ENCODE measurements at places on chromosomes 6 and 20.

DNA sequence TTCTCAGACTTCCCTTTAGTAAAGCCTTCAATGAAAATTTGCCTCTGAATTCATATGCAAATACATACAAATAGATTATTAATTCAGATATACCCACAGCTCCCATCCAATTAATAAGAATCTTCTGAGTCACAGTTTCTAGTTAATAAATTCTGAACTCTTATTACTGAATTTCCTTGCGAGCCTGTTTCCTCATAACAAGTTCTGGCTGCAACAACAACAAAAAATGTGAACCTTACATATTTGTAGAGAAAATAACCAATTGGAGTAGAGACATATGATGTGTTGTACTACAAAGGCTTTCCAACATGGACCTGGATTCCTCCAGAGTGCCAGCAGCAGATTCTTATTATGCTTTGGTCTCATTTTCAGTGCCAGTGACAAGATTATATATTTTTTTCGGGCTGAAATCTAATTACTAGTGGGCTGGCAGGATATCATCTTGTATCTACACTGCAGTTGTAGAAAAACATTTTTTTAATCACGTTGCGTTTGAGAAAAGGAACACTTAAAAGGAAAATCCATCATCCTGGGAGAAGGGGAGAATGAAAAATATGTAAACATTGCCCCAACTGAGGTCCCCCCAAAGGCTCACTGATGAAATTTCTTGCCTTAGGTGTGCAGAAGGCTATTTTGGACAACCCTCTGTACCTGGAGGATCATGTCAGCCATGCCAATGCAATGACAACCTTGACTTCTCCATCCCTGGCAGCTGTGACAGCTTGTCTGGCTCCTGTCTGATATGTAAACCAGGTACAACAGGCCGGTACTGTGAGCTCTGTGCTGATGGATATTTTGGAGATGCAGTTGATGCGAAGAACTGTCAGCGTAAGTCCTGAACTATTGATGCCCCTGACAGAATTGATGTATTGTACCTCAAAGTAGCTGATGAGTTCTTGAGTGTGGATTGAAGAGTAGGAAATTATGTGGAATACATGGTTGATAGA is 404.6 kb downstream of the LAMA2 start:
- DNase-seq, result no peak

DNA sequence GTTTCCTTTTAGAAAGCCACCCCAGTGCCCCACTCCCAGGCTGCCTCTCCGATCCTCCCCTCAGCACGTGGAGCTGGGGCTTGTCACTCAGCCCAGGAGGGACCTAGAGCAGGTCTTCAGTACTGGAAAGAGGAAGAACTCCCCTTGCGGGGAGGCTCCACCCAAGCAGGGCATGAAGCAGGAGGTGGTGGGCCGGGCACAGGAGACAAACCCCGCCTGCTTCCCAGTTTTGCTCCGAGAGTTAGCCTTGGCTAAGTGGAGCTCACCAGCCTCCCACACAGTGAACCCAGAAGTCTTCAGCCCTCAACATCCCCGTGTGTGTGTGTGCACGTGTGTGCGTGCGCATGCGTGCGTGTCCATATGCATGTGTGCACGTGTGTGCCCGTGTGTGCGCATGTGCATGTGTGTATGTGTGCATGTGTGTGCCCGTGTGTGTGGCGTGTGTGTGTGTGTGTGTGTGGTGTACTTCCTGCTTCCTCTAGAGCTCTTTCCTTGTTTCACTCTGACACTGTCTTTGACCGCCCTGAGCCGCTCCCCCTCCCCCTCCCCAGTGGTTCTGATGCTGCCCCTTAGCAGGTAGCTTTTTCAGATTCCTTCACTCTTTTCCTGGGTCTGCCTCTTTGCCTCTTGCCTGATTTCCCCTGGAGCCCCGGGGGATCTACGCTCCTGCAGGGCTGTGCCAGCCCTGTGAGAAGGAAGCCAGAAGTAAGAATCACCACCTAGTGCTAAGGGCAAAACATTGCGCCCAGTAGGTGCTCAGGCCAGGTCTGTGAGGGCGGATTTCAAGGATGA is 239.8 kb downstream of the CDC5L start:
- DNase-seq, result no peak

- DNase-seq, result no peak
Observed at GRCh38 chr20:57658833-57659516, 38.7 kb upstream of the ZBP1 start.

DNA sequence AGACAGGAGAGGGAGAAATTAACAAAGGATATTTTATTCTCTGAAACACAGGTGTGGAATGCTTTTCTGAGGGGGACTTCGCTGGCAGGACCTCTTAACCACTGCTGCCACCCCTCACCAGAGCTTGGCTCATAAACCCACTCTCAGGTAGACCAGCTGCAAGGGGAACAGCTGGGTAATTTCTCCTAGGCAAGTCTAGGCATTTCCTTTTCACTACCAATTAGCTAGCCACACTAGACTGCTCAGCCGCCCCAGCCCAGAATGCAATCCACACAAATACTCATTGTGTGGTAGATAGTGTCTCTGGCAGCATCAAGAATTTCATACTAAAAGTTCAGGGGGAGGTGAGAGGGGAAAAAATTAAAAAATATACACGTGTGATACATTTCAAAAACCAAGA is 267.6 kb upstream of the ID4 start:
- no peak for DNase-seq

DNA sequence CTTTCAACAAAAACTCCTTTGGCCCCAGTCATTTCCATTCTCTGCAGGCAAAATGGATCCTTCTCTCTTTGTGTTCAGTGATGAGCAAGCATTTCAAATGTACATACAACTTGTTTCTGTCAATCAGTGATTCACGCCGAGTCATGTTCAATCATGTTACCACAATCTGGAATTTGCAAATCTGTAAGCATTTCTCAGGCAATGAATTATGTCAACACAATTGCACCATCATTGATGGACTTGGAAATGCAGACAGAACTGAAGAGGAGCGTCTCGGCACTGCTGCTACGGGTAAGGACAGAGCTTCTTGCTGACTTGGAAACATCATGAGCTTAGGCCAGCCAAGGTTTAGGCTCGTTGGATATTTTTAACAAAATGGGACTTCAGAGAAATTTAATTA is 132.8 kb upstream of the AGPAT4 start:
- DNase-seq, result peak; percentile 80

DNA sequence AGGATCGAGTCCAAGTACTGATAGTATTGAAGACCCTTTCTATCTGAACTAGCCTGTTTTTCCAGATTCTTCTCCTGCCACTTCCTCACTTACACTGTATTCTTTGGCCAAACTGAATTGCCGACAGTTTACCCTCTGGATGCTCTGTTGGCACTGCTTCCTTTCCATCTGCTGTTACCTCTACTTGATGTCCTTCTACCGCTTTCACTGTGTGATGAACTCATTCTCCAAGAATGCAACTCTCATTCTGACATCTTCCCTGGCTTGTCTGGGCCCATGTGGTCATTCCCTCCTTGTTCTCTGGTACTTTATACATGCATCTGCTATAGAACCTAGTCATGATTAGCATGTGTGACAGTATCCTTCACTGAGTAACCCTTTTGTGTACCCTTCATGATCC is 16.3 kb downstream of the RPRD1B start:
- peak; percentile 91 for DNase-seq

DNA sequence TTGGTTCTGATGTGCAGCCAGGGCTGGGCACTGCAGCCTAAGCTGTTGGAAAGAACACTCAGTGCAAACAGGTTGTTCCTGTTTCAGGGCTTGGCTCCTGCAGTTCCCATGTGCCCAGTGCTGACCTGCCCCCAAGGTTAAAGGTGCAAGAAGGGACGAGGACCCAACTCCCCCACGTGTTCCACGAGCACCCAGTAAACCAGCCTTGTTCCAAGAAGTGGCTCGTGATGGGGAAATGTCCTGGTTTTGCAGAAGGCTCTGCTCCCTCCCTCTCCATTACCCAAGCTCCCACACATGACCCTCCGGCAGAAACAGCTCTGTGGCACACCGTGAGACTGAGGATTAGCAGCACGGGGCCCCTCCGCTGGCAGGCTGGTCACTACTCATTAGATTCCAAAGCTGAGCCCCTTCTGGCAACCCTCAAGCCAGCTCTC is 9.4 kb downstream of the ACSS1 start:
- no peak for DNase-seq

GRCh38 chr20:51413857-51414256 is 128.7 kb downstream of the NFATC2 start:
- no peak for DNase-seq

- peak; percentile 16 for DNase-seq
Observed at GRCh38 chr6:33744895-33745546, 1.7 kb downstream of the IP6K3 start.

- DNase-seq, result no peak
Observed at GRCh38 chr20:47506335-47506734, 4.6 kb downstream of the NCOA3 start.

- peak; percentile 88 for DNase-seq
Observed at GRCh38 chr6:143157131-143157530, 96.4 kb downstream of the AIG1 start.

- DNase-seq, result no peak
Observed at GRCh38 chr6:294656-295565, 2.6 kb downstream of the DUSP22 start.

GRCh38 chr6:137235686-137236085 is 16.5 kb upstream of the IFNGR1 start:
- DNase-seq, result no peak

DNA sequence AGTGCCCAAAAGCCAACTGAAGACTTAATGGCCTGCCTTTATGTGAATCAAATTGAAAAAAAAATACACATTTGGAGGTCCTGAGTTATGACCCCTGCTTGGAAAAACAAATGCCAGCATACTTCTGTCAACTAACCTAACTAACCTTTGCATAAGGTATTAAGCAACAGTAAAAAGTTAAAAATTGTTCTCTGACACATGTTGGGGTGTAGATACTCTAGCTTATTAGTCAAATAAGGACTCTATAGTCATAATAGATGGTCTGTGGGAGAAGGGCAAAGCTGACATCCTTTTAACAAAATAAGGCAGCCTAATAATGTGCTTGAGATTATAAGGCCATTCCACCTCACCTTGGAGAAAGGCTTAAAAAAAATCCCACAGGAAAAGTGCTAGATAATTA is 140.5 kb downstream of the HIVEP2 start:
- no peak for DNase-seq

GRCh38 chr6:109303640-109304283 is 78.5 kb downstream of the CD164 start:
- DNase-seq, result no peak

DNA sequence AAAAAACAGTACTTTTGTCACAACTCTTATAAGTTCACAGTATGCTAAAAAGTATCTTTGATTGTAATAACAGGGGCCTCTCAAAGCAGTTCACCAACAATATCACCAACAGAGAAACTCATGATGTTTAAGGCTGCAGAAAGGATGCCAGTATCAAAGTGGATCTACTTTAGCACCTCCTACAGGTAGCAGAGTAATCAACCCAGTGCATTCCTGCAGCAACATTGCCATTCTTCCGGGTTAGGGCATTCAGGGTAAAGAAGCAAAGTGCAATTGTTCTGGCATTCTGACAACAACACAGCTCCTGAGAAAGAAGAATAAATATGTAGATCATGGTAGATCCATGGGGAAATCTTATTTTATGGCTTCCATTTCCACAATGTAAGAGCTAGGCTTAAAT is 7.6 kb upstream of the SLC17A4 start:
- no peak for DNase-seq

DNA sequence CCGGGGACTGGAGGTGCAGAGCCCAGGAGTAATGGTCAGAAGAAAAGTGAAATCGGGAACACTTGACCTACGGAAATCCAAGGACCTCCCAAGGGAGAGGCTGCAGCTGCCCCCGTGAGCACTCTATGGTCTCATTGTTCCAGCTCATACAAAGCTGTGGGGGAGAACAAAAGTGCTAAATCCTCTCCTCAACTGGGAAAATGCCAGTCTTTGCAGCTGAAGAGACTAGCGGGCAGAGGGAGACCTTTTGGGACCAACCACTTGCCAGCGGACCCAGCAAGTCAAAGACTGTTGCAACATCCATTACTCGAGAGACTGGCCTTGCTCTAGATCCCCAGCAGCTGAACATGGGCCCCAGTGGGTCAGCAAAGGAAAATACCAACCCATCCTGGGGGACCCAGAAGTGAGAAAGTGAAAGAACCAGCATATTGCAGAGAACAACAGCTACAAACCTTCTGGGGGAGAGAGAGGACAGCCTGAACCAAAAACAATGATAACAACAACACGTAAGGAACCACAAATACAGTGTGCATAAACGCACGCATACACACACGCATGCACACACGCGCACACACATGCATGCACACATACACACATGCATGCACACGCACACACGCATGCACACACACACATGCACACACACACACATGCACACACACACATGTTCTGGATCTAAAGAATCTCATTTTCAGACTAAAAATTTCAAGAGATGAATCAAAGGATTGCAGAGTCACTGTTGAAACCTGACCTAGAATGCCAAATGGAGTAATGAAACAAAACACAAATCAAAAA is 24.7 kb upstream of the ELMO2 start:
- no peak for DNase-seq

- no peak for DNase-seq
Observed at GRCh38 chr20:20411836-20412235, 43.9 kb downstream of the INSM1 start.

GRCh38 chr6:149614337-149614736 is 34.2 kb downstream of the KATNA1 start:
- peak; percentile 13 for DNase-seq

DNA sequence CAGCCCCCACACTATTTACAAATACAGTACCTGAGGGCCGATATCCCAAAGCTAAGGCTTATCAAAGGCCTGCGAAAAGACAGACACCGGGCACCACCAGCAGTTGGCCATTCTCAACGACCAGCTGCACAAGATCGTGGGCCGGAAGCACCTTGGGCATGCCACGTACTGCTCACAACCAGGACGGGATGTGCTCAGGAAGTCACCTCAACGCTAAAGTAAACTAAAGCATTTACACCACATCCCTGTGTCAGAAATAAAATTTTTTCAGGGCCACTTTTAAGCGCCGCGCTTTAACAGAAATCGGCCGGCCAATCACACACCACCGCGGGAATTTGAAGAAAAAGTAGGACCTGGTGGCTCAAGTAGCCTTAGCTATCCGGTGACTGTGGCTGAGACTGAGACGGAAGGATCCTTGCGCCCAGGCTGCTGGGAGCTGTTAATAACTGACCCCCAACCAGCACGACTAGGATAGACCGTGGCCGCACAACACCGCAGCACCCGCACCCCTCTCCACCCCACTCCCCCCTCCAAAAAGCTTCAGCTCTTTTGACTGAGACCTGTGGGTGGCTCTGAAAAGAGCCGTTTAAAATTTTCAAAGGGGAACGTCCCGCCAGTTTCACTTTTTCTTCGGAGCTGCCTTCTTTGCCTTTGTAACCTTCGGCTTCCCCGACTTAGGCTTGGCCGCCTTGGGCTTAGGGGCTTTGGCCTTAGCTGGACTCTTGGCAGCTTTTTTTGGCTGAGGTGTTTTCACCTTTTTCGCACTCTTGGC is 131.2 kb upstream of the BTN3A2 start:
- peak; percentile 82 for DNase-seq

GRCh38 chr20:64161356-64162238 is 2.7 kb upstream of the MYT1 start:
- peak; percentile 10 for DNase-seq

DNA sequence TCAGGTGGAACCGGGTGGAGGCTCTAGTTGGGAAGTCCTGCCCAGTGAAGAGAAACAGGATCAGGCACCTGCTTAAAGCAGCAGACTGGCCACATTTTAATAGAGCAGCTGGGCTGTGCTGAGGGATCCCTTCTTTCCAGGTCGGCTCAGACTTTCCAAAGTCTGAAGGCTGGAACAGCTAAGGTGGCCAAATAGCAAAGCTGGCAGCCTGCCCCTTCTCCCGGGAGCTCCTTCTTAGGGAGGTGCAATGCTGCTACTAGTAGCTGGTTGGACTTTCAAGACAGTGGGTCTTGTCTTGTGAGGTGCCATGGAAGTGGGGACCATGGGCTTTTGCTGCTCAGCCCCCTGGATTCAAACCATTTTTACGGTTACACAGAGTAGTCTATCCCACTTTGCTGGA is 30.7 kb upstream of the CST5 start:
- no peak for DNase-seq

All from EL (cell line).